Retinal pigment epithelial cell (primary cell): ENCODE measurements at places on chromosomes 4 and X.

DNA sequence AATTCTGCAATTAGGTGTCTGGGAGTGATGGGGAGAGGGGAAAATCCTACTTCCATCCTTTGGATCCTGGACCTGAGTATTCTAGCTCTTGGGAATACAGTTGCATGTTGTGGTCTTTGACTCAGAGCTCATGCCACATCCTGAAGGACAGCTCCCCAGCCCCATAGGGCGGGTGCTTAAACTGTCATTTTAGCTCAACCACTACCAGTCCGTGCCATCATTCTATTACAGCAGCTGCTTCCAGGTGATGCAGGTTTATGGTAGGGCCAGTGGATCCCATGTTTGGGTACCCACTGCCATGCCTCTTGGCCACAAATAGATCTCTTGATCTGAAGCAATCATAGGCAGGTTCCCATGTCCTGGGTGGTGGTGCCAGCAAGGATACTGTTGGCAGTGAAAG, 34.7 kb downstream of the CCKAR start:
- DNase-seq: no peak

DNA sequence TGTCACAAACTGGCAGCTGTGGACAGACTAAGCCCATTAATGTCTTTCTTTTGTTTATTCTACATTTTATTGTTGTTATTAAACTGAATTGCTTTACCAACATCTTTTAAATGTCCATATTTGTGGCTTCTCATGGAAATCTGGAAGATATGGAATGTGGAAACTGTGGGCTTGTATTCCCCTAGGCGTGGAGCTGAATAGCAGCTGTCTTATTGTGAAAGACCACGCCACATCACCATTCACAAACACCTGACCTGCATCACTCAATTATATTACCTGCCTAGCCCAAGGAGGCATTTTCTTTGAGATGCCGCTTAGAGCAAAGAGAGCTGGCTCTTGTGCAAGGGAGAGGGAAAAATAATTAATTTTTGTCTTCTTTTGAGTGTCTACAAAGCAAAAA, 96.9 kb upstream of the GPRIN3 start:
- no peak for DNase-seq

DNA sequence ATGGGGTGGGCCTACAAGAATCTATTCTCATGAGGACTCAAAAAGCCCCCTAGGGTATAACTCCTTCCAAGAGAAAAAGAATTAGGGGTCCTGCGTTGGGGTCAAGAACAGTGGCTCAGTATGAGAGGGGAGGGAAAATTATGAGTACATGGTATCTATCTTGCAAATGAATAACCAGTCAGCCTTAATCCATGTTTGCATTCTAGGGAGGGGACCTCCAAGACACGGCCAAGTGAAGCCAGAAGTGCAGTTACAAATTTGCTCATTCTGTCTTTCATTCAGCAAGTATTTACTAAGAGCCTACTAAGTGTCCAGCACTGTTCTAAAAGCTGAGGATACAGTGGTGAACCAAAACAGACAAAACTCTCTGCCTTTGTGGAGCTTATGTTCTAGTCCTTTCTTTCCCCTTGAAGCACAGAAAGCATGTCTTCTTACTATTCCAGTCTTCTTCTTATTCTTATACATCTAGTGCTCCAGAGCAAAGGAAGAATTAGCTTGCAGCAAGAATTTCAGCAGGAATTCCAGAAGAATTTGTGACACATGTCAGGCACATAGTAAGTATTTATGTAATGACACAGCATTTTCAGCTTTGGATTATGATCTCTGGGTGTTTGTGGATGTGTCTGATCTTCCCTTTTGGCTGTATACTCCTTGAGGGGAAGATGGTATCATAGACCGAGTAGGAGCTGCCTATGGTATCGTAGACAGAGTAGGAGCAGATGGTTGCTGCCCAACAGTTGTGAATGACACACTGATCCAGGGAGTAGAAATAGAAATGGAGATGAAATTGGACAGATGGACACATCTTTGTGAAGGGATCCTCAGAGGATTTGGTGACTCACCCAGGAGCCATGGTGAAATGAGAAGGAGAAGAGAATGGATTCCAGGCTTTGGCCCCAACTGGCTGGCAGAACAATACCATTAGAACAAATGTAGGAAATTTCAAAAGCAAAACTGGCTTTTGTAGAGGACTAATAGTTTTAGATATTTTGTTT, 75.9 kb downstream of the COQ2 start:
- no peak for DNase-seq

DNA sequence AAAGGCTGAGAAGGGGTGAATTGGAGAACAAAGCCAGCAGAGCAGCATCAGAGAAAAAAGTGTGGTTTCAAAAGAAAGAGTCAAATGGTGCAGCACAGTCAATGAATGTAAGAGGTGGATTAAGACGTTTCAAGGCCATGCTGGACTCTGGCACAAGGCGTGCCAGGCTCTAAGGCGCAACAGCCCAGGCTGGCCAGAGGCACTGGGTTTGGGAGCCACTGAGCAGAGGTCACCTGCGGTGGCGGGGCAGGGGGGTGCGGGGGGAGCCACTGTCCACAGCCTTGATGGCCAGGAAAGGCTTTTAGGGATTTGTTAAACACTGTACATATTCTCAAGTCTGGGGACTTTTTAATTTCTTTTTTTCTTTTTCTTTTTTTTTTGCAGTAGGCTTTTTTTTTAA, 222.5 kb upstream of the FAT1 start:
- DNase-seq: no peak

DNA sequence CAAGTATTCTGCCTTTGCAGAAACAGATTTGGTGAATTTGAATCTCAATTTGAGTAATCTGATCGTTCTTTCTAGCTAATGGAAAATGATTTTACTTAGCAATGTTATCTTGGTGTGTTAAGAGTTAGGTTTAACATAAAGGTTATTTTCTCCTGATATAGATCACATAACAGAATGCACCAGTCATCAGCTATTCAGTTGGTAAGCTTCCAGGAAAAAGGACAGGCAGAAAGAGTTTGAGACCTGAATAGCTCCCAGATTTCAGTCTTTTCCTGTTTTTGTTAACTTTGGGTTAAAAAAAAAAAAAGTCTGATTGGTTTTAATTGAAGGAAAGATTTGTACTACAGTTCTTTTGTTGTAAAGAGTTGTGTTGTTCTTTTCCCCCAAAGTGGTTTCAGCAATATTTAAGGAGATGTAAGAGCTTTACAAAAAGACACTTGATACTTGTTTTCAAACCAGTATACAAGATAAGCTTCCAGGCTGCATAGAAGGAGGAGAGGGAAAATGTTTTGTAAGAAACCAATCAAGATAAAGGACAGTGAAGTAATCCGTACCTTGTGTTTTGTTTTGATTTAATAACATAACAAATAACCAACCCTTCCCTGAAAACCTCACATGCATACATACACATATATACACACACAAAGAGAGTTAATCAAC, 15.3 kb downstream of the PLP1 start:
- no peak for DNase-seq

- no peak for DNase-seq
Observed at GRCh38 chr4:129144755-129145206, 48.8 kb downstream of the C4orf33 start.

GRCh38 chrX:85326234-85327059, 53.0 kb downstream of the POF1B start:
- DNase-seq: no peak

GRCh38 chrX:22097012-22097694, 65.0 kb downstream of the PHEX start:
- DNase-seq: no peak

GRCh38 chrX:69538321-69538876, 34.3 kb downstream of the NALF2 start:
- DNase-seq: no peak

- no peak for DNase-seq
Observed at GRCh38 chr4:166989886-166990285, 244.4 kb downstream of the SPOCK3 start.

GRCh38 chr4:164207460-164207859, 546.5 kb upstream of the SMIM31 start:
- no peak for DNase-seq

DNA sequence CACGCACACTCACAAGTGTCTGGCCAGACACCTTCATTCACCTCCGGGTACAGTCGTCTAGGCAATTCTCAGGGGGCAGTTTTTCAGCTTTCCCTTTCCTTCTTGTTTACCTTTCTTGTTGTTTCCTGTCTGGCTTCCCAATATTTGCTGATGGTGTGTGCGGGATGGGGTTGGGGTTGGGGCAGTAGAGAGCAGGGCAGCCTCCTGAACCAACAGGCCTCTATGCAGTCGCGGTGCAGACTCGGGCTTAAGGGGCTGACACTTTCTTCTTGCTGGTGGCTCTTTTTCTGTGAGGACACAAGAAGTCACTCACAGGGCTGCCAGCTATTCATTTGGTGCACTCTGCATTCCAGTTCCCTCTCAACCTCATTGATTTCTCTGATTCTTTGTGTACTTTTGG, 56.4 kb downstream of the NBDY start:
- DNase-seq: no peak

GRCh38 chr4:1557221-1557597, 126.9 kb downstream of the FAM53A start:
- no peak for DNase-seq

DNA sequence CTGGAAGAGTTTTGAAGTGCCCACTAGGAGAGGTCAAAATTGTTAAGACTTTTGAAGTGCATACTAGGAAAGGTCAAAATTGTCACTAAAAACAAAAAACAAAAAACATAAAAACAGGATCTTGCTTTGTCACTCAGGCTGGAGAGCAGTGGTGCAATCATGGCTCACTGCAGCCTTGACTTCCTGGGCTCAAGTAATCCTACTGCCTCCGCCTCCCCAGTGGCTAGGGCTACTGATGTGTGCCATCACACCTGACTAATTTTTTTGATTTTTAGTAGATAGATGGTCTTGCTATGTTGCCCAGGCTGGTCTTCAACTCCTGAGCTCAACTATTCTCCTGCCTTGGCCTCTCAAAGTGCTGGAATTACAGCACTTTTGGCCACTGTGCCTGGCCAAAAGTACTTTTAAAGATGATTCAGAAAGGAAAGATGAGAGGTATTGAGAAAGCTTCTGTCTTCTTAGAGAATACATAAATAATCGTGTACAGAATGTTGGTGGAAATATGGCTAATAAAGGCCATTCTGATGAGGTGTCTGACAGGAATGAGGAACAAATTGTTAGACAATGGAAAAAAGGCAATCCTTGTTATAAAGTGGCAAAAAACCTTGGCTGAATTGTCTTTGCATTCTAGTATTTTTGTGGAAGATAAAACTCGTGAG, 43.3 kb upstream of the STX18 start:
- no peak for DNase-seq

DNA sequence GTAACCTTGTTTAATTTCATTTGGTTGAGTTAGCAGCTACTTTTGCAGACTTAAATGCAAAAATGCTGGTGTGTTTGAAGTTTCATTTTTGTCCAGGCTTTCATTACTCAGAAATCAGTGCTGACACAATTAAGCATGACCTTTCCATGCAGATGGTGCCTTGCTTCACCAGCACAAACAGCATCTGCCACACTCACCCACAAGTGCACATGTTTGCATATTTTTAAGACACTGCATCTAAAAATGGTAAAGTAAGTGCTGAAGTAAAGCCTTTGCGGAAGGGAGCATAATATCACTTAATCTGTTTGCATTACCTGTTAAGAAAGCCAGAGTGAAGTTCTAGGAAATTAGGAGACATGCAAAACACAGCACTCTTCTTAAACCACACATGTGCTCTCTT, 7.3 kb upstream of the DAPP1 start:
- no peak for DNase-seq

DNA sequence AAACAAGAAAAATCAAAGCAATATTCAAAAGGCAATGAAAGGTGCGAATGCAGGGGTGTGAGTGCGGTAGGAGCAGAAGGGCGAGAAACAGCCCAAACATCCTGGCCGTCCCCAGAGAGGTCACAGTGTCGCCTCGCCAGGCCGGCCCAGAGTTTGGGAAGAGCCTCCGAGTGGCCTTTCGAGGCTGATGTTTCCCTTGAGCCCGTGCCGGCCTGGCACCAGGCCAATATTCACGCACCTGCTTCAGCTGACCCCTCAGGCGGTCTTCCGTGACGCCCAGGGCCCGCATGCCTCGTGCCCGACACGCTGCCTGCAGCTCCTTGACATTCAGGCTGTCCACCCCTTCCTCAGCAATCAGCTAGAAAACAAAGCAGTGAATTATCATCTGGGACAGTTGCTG, 30.6 kb downstream of the LETM1 start:
- DNase-seq: no peak

GRCh38 chr4:47075919-47076318, 44.6 kb downstream of the GABRB1 start:
- no peak for DNase-seq

- DNase-seq: no peak
Observed at GRCh38 chrX:119398974-119399771, at the start of gene SLC25A43. SLC25A43 (plus strand) TSS chrX:119399336; CDS start chrX:119399404, 68 bp downstream.

DNA sequence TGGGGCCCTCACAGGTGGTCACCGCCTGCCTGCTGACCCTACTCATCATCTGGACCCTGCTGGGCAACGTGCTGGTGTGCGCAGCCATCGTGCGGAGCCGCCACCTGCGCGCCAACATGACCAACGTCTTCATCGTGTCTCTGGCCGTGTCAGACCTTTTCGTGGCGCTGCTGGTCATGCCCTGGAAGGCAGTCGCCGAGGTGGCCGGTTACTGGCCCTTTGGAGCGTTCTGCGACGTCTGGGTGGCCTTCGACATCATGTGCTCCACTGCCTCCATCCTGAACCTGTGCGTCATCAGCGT, 652 bp downstream of the DRD5 start:
- DNase-seq: no peak

DNA sequence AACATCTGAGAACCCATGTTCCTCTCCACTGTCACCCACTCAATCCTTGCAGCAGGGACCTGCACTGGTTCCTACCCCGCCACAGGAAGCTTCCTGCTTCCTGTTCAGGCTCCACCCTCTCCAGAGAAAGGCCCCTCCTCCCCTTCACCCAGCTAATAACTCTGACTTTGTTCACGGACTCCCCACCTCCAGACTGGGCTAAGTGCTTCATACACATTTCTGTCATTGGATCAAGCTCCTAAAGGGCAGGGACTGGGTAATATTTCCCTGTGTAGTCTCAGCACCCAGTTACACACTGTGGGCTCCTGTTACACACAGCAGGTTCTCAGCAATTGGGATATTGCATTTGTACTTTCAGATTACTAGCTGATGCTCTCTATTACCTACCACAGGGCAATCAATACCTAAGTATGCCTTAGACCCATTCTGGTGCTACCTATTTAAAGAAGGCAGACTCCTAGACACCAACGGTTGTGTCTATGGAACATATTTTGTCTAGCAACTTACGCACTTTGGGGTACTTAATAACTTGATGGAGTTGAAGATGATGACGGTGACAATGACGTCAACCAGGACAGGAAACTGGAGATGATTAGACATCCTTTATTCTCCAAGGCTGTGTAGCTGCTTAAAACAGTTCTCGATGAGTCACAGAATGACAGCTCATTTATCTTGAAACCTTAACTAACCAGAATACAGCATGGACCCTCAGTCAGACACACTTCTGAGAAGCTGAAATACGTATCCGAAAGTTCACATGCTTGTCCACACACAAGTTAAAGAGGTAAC, 58.1 kb downstream of the MAML3 start:
- DNase-seq: no peak
